ENCODE measurements at places on chromosomes 3 and 15.

DNA sequence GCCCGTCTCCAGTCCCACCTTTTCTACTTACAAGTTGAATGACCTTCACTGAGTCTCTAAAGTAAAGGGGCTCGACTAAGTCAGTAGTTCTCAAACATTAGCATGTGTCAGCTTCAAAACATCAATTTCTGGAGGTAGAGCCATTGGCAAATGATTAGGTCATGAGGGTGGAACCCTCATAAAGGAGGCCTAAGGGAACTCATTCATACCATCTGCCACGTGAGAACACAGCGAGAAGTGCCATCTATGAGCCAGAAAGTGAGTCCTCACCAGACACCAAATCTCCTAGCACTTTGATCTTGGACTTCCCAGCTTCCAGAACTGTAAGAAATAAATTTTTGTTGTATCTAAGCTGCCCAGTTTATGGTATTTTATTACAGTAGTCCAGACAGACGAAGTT, 129.8 kb downstream of the MEX3B start:
- no peak for DNase-seq

- DNase-seq = no peak
Measured at GRCh38 chr15:75346796-75347221, at the start of gene NEIL1. TSS of gene NEIL1 (plus strand) at chr15:75347039. CDS start at chr15:75348906, 1,867 bp downstream.

DNA sequence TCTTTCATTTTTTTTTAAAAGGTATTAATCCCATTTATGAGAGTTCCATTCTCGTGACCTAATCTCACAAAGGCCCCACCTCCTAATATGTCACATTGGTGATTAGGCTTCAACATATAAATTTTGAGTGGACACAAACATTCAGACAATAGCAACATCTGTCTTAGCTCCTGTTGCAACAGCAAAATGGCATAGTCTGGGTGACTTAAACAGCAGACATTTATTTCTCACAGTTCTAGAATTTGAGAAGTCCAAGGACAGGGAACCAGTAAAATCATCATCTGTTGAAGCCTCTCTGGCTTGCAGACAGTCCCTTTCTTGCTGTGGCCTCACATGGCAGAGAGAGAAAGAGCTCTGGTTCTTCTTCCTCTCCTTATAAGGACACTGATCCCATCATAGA, 3.2 kb upstream of the PLSCR2 start:
- no peak for DNase-seq

GRCh38 chr3:32685543-32686185, 676 bp downstream of the CNOT10 start:
- DNase-seq = no peak

DNA sequence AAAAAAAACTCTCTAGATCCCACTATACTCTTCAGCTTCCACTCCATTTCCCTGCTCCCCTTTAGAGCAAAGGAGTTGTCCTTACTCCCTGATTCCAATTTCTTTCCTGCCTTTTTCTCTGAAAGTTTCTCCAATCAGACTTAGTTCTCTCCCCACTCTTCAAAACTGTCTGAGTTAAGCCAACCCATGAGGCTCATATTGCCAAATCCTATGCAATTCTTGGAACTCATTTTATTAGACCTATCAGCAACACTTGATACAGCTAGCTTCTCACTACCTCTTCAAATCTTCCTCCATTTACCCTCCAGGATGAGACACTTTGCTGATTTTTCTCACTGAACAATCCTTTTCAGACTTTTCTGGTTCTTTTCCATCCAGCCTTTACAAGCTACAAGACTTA, 233.1 kb downstream of the THRB start:
- no peak for DNase-seq

DNA sequence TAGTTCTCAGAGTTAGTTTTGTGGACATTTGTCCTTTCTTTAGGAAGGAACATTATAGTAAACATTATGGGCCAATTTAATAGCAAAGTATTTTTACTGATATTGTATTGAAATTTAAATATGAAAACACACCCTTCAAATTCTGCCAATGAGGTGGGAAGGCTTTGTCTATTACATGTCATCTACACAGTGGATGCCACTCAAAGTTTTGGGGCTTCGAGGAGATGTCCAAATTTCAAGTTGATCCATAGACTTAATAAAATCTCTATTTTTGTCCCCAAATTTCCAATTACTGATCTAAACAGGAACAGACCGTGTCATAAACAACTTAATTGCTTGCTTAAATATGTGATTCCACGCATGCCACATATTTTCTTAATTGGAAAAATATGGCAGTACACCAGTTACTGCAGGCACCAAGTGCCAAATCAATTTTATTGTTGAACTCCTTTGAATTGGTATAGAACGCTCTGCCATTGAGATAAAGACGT, 1.7 kb downstream of the SHOX2 start:
- DNase-seq = no peak

- no peak for DNase-seq
Measured at GRCh38 chr15:96333131-96334016, 2.9 kb downstream of the NR2F2 start.

DNA sequence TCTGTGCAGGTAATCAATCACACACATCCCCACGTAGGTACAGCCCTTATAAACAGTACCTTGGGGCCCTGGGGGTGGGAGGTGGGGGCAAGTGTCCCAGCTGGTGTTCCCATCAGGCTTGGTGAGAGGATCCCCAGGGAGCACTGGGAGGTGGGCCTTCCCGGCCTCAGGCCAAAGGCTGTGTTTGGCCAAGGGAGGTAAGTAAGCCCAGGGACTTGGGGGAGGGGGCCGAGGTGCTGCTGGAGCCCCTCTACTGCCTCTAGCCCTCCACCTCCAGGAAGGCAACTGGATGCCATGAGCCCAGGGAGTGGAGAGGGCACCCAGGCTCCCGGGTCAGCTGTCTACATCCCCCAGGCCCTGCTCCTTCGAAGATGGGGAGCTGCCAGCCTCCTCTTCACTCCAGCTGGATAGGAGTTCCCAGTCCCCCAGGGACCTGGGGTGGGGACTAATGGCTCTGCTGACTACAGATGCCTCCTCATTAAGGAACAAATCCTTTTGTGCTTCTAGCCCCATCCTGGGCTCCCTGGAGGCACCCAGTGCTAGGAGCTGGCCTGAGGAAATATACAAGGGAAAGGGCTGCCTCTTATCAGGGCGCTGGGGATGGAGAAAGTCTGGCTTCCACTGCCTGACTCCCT, 33.1 kb downstream of the RNU5B-1 start:
- DNase-seq = no peak

DNA sequence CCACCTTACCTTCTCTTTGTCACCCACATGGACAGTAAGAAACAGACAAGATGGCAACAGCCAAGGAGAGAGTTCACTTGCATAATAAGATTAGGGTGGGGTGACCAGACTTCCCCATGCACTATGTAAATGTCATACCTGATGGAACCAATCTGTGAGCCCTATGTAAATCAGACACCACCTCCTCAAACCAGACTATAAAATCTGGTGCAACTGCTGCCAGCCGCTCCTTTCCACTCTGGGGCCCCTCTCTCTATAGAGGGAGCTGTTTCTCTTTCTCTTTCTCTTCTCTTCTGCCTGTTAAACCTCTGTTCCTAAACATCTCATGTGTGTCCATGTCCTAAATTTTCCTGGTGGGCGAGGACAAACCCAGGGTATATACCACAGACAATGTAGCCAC, 405.5 kb upstream of the CNTN4 start:
- no peak for DNase-seq

Measured in urothelium cell line (cell line).